ENCODE measurements at places on chromosomes 11 and 22.

- DNase-seq = no peak
Observed at GRCh38 chr22:44482776-44483175, 15.3 kb downstream of the RTL6 start.

DNA sequence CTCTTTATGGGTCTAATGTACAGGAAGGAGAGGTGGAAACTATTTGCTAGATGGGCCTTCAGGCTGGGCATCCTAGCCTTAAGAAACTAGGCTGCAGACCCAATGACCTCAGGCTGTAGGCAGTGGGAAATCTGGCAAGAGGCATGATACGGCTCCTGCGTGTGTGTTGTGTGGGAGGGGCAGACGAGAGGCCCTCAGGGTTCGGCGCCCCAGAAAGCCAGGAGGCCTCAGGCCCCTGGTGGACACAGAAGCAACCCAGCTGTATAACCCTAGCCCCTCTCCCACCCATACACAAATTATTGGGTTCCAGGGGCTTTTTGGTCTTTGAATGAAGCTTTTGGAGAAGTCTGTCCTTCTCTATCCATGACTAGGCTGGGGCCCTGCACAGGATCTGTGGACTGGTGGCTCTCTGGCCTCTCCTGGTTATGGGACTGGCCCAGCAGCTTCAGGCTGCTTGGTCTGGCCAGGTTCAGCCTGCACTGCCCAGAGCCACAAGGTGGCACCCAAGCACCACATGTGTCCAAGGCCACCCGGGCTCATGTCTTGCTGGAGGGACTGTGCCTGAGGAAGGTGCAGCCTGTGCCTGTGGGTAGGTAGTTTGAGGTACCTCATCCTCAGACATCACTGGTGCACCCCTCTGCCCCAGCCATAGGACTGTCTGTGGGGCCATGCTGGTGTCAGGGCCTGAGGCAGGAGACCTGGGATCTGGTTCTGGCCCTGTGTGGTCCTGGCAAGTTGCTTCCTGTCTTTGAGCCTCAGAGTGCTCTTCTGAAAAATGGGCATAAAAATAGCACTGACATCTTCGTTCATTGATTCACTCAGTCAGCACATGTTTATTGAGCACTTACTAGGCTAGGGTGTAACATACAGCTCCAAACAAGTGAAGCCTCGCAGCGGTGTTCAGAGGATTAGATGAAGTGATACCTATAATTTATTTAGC lies 87.5 kb downstream of the RRM1 start:
- DNase-seq = peak; percentile 11

DNA sequence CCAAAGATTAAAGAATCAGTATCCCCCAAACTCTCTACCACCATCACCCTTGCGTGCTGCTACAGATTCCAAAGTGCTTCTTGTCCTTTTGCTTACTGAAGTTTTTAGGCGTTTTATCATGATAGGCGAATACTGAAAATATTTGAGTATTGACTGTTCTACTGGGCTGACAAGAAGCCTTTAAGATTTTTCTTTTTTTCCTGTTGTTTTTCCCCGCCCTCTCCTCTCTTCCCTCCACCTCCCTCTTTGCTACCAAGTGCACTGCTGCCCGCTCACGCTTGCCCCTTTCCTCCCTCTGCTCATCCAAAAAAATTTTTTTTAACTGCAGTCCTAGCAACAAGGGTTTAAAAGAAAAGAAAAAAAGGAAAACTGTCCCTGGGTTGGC lies 679 bp downstream of the SPCS2 start:
- no peak for DNase-seq

DNA sequence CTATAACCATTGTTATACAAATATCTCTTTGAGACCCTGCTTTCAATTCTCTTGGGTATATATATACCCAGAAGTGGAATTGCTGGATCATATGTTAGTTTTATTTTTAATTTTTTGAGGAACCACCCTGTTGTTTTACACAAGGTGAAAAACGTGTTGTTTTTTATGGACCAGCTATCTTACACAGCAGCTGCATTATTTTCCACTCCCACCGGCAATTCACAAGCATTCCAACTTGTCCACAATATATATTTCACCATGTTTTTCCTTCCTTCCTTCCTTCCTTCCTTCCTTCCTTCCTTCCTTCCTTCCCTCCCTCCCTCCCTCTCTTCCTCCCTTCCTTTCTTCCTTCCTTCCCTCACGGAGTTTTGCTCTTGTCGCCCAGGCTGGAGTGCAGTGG lies 6.3 kb upstream of the APOL5 start:
- DNase-seq = no peak

- no peak for DNase-seq
Observed at GRCh38 chr22:36565686-36566085, 36.7 kb upstream of the EIF3D start.

DNA sequence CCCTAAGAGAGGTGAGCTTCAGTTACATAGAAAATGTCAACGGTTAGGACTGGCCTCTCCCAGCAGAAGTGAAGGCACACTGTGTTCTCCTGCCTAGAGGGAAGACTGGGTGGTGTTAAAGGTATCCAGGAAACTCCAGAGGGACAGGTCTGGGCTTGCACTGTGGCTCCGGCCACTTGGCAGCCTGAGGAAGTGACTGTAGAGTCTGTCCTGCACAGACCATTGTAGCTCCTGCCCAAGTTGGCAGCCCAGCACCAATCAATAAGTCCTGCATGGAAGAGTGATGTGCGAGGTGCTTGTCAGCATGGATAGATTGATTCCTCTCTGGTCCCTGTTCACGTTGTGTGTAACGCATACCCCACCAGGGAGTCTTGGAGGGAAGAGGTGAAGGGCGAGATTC lies 284.8 kb downstream of the TENM4 start:
- no peak for DNase-seq

Measured in CD8-positive, alpha-beta T cell (primary cell).